ENCODE measurements at places on chromosomes 7 and 10.

DNA sequence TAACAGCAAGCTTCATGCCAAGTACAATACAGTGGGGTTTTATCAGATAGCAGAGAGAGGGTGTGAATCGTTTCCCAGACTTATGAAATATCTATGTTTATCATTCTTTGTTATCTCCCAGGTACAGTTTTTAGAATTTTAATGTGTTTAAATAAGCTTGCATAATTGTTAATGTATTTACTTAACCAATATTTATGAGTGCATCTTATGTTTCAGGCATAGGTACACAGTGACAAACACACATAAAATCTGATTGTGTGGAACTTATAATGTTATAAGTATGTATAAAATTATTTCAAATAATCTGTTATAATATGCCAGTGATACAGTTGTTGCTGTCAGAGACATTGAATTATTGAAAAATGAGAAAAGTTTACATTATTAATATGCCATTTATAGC, 1011.4 kb upstream of the C7orf33 start:
- DNase-seq, result no peak

GRCh38 chr7:39720586-39720985, 97.2 kb downstream of the RALA start:
- DNase-seq, result peak; percentile 42

GRCh38 chr7:67440321-67440720, 443.7 kb downstream of the TYW1 start:
- DNase-seq, result no peak

GRCh38 chr10:32171204-32171603, 115.0 kb upstream of the KIF5B start:
- DNase-seq, result no peak

- peak; percentile 77 for DNase-seq
Observed at GRCh38 chr10:36499693-36500092, 625.7 kb upstream of the ANKRD30A start.

DNA sequence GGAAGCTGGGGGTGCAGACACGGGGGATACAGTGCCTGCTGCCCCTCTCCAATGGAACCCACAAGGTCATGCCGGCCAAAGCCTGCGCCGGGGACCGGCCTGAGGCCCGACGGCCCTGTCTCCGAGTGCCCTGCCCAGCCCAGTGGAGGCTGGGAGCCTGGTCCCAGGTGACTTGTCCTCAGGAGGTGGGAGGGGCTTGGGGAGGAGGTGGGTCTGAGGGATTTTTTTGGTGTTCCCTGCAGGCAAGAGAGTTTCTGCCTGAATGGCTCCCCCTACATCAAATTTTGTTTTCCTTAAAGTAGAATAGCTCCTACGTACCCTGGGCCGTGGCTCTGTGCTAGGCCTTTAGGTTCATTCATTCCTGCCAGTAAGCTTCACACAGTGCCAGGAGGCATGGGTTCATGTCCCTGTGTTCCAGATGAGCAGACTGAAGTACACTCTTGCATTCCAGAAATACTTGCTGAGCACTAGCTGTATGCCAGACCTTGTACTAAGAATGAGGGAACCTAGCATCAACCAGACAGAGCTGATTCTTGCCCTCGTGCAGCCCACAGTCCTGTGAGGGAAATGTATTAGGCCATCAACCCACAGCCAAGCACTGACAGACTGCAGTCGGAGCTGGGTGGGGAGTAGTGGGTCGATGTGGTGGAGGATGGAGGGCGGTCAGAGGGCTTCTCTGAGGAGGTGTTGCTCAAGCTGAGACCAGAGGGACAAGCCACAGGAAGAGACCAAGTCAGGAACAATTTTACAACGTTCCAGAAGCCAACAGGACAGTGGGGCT, 31.1 kb downstream of the TBATA start:
- DNase-seq, result peak; percentile 23

- no peak for DNase-seq
Observed at GRCh38 chr7:49099587-49100326, 175.4 kb downstream of the CDC14C start.

GRCh38 chr10:103757531-103758293, 97.7 kb downstream of the SH3PXD2A start:
- peak; percentile 86 for DNase-seq

DNA sequence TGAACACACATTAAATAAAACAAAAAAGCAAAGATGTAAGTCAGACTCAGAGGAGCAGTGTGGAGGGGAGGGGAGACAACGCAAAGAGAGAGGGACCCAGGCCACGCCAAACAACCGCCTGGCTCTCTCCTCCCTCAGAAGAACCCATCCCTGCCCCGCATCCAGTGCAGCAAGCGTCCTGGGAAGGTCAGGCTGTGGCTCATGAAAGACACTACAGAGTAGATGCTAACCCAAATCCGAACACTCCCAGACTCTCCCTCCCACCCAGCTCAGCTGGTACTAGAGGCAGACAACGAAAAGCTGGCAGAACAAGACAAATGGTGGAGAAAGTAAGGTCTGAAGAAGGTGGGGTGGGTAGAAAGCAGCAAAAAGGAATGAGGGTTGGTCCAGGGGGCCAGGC, 39.0 kb downstream of the KCNMA1 start:
- no peak for DNase-seq

DNA sequence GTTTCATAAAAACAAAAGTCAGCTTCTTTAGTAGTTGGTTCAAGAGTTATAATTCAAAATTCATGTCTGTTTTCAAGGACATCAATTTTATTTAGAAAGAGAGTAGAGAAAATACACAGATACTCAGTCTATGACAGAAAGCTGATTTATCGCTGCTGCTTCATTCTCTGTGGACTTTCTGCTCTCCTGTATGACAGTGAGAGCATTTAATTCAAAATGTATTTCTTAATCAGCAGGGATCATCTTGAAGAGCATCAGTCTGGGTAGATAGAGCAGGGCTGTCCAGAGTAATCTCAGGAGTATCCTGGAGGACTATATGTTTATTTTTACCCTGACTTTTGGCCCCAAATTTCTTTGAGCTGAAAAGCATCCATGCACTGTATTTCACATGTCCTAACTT, 1676.7 kb downstream of the REEP3 start:
- DNase-seq, result no peak

- no peak for DNase-seq
Observed at GRCh38 chr10:60163786-60164185, 225.9 kb downstream of the ANK3 start.
